ENCODE measurements at places on chromosomes 11 and 22.

DNA sequence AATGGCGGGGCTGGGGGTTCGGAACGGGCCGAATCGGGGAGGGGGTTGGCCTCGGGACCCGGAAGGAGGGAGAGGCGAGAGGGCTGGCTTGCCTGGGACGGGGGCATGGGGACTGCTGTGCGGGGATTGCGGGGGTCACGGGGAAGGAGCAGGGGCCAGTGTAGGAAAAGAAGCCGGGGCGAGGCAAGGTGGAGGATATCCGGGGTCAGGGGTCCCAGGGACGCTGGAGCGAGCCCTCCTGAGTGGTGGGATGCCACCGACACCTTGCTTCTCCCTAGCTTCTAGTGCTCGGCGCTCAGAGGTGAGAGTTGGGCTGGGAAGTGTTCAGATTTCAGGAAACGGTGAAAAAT, 426 bp upstream of the GDPD5 start:
- DNase-seq, result no peak

DNA sequence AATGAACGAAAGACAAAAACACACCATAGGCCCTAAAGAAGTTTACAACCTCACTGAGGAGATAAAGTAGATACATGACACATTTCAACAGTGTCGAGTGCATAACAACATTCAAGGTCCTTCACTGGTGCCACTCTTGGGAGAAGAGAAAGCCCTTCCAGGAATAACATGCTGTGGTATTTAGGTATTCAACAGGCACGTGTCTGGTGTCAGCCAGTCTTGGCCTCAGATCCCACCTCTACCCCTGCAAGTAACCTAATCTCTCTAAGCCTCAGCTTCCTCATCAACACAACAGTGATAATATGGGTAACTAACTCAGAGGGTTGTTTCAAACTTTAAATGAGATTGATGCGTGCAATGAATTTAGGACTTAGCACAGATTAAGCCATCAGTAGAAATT, 235.0 kb upstream of the ZC3H12C start:
- DNase-seq, result no peak

- DNase-seq, result no peak
These were observed 13.3 kb downstream of the APOL3 start for GRCh38 chr22:36147196-36147791.

DNA sequence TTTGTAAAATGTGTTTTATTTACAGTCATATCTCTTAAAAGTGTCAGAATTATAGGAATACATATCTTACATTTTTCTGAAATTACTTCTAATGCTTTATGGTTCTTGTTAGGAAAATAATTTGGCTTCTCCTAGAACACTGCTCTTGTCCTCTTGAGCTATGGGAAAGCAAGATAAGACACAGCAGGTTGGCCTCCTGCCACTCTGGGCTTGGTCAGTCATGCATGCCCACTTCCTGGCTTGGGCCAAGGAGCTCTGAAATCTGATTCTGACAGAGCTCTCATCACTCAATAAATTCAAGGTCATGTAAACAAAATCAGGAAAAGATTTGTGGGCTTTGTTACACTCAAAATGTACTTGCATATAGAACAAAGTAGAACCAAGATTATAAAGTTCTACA, 1036.0 kb downstream of the OPCML start:
- no peak for DNase-seq

GRCh38 chr11:121131656-121132055, 30.6 kb downstream of the TECTA start:
- no peak for DNase-seq

- no peak for DNase-seq
These were observed at the start of gene APOBEC3H for GRCh38 chr22:39097098-39098020. APOBEC3H (plus strand) TSS chr22:39097244; CDS start chr22:39100279, 3,035 bp downstream.

- no peak for DNase-seq
These were observed 292 bp downstream of the SCGB2A1 start for GRCh38 chr11:62208785-62209144.

DNA sequence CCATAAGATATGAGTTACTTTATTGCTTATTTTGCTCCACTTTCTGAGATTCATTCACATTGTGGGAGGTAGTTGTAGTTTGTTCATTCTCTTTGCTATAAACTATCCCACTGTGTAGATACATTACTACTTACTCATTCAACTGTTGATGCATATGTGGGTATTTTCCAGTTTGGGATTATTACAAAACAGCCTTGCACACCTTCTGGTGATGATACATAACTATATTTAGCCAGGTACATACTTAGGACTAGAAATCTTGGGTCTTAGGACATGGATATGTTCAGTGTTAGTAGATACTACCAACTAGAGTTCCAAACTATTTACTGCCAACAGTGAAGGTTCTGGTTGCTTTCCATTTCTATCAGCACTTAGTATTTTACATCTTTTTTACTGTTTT, 37.8 kb downstream of the BTG4 start:
- no peak for DNase-seq

- DNase-seq, result no peak
These were observed 19.6 kb downstream of the RPL3 start for GRCh38 chr22:39299829-39300178.

- DNase-seq, result no peak
These were observed 73.6 kb upstream of the GDPD4 start for GRCh38 chr11:77375107-77375506.

GRCh38 chr22:24087071-24087795, 76.1 kb downstream of the CABIN1 start:
- DNase-seq, result no peak

DNA sequence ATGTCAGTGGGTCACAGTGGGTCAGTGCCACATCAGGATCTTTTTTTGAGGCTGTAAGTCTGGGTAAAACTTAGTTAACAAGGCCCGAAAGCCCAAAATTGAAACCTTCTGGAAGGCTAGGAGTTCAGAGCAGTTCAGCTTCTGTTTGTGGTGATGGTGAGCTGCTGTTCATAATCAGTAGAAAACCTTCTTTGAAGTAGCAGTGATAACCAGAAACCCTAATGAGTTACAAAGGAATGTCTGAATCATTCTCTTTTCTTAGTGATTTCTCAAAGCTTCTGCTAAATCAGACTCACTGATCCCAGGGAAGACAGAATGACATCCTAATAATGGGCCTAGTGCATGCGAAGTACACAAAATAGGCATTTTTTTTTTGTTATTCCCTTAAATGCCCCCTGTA, 124.7 kb downstream of the PARVA start:
- DNase-seq, result no peak

DNA sequence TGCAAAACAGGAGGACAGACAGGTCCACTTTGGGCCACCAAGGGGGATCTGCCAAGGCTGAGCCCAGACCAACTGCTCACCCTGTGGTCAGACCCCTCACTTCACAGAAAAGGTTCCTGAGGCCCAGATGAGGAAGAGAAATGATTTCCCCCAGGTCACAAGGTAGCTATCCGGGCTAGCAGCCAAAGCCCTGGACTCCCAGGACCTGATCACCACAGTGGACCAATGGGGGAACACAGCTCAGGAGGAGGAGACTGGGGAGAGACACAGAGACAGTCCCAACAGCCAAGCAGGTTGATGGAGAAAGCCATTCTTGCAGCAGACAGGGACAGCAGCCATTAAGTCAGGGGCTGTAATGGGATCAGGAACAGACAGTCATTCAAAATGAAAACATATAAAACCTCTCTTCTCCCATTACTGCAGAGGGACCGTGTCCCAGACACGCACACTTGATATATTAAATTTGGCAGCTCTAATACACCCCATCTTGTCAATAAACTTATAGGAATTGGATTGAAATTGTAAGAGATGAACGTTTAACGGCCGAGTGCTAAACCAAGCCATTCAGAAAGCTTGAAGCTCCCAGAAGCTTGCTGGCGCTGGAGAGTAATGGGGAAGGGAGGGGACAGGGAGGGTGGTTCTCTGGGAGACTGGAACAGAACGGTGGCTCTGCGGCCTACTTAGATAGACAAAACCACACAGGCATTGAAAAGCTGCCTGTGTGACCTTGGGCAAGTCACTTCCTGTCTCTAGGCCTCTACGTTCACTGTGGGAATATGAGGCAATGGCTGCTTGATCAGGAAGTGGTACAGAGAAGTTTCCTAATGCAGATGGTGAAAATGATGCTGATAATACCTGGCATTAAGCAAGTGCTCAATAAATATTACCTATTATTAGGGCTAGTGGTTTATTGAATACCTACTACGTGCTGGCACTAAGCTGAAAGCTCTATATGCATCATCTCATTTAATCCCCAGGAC, 16.0 kb downstream of the ZMAT5 start:
- DNase-seq, result no peak

DNA sequence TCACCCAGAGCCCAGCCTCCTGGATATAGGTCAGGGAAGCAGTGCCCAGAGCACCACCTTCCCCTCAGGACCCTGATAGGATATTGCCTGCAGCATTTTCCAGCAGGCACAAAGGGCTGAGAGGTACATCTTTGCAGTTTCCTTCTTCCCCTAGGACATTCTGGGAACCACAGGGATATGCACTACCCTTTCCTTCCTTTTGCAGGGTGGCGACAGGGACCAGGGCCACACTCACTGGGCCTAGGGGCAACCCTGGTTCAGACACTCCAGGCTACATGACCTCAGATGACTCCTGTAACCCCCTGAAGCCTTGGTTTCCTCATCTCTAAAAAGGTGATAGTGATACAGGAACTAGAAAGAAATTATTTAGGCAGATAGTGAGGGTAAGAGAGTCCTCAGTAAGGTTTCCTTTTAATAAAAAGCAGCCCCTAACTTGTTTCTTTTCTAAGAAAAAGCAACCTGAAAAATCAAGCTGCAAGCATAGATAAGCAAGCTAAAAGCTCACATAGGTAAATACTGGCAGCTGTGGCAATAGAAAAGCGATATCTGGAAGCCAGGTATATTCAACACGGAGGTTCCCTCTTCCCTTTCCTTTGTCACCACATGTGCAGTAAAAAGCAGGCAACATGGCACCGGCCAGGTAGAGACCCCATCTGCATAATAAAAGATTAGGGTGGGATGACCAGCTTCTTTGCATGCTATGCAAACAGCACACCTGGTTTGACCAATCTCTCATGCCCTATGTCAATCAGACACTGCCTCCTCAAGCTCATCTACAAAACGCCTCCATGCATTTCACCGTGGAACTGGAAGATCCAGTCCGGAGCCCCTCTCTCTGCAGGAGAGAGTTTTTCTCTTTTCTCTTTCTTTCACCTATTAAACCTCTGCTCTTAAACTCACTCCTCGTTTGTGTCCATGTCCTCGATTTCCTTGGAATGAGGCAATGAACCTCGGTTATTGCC, 13.2 kb upstream of the MRGPRX2 start:
- DNase-seq, result no peak

DNA sequence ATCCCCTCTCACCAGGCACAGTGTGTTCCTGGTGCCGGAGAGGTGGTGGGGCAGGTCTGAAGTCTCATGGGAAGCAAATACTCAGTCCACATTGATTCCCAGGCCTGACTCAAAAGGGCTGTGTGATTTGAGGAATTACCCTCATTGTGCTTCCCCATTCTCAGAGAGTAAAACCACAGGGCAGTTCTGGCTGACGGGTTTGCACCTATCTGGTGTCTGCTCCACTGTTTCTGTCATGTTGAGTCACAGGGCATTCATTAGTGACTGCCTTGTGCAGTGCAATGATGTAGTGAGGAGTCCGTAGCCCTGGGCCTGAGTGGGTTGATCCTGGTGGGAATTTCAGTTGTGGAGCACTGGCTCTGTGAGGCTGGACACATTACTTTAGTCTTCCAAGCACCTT, 85.2 kb upstream of the ARHGAP20 start:
- no peak for DNase-seq

GRCh38 chr22:40030758-40031095, 36.0 kb downstream of the FAM83F start:
- no peak for DNase-seq

DNA sequence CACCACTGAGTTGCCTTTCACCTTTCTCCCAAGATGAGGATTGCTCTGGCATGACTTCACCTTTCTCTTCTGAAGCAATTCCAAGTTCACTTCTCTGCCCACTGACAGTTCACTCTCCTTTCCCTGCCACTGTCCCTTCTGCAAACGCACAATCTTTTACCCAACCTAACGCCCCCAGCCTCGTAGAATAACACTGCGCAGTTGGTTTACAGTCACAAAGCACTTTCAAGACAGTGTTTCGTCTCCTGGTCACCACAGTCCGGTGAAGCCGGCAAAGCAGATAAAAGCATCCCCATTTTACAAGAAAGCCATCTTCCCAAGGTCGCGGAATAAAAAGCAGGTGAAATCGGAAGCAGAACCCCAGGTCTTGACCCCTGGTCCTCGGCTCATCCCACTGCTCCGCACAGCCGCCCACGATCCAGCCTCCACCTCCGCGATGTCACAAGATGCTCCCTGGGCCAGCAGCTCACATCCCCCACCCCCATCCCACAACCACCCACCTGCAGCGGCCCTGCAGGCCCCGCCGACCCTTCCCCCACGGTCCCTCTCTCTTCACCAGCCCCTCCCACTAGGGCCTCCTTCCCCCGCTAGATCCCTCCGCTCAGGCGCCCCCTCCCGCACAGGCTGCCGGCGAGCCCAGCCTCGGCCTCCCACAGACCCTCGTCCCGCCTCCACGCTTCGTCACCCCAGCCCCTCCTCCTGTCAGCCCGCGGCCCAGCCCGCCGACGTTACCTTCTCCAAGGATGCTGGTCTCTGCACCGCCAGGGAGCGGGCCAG, 585 bp downstream of the PI4KA start:
- peak; percentile 78 for DNase-seq

DNA sequence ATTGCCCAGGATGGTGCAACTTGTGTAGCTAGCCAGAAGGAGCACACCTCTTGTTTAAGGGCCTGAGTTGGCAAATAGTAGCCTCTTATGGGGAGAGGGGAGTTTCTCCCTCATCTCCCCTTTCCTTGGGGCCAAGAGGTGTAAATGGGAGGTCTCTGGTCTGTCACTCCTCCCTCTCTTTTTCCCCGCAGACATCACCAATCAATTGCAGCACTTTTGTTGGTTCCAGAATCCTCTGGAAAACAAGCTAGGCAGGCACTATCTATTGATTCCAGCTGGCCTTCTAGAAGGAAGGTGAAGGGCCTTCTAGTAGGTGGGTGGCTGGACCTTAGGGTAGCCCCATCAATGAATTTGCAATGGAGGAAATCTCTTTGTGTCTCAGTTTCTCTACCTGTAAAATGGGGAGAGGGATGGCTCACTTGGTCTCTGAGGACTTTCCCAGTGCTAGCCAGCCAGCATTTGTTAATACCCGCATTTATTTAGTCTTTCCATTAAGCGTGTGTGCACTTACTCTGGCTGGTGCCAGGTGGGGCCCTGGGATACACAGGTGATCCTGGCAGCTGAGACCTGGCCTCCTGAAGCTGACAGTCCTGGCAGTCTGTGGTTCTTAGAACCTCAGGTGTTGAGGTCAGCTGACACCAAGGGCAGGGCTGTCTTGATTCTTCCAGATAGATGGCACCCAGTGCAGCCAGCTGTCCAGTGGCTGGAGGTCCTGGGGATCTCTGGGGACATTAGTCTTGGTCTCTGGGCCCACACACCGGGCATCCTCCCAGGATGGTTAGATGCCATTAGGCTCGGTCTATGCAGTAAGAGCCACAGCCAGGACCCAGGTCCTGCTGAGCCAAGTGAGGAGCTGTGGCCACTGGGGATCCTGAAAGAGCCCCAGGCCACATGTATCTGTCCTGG, 51.7 kb downstream of the TSPAN18 start:
- DNase-seq, result no peak

- peak; percentile 88 for DNase-seq
These were observed at the start of gene SMPD1 for GRCh38 chr11:6389905-6390717. SMPD1 (plus strand) TSS chr11:6390474; CDS start chr11:6390599, 125 bp downstream.

All from stimulated activated CD8-positive, alpha-beta memory T cell treated with anti-CD3 and anti-CD28 coated beads, Interleukin-4, amount 100 ng/mL, for 24 hours (primary cell).